ENCODE measurements at places on chromosomes 3 and 15.
A peak's percentile ranks its signal among the peaks of the same experiment; 100 is the strongest.

- no peak for DNase-seq
Measured at GRCh38 chr3:98812851-98813374, 49.8 kb downstream of the ST3GAL6 start.

DNA sequence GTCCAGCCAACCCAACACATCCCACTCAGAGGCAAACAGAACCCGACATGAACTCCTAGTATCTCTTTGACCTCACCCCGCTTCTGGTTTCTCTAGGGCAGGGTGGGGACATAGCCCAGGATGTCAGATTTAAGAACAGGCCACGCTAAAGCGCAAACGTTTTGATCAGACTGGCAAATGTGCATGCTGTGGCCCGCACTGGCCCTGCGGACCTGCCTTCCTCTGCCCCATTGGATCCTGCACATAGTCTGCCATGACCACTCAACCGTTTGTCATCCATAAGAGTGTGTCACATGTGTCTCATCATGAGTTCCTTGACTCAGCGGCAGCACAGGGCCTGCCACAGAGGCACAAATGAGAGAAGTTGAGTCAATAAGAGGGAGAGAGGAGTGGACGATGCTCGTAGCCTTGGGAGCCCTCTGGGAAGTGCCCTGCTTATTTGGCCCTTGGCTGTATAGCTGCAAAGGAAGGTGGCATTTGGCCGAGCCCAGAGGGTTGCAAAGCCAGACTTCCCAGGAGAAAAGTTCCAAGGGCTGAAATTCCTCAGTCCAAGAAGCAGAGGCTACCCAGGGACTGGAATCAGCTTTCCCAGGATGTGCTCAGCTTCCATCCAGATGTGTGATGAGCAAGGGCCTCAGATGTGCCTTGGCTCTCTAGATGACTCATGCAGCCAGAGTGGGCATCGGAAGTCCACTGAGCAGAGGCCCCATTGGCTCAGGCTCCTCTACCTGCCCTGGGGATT, 55.5 kb upstream of the SLCO2A1 start:
- no peak for DNase-seq

- DNase-seq: no peak
Measured at GRCh38 chr3:11045536-11045935, 53.0 kb downstream of the SLC6A1 start.

DNA sequence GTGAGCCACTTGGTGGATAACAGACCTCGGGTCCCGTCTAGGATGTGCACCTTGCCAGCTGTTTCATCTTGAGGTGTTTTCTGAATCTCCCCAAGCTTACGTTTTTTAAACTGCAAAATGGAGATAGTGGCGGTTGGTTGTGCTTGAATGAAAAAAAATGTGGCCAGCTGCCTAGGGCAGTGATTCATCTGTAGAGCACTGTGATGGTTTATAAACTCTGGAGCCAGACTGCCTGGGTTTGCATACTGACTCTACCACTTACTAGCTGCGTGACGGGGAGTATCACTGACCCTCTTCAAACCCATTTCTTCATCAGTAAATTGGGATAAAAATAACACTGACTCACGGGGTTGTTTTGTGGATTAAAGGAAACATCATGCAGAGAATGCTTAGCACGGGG, 159.1 kb downstream of the CHL1 start:
- DNase-seq: no peak

GRCh38 chr3:24315356-24315755, 179.3 kb downstream of the THRB start:
- DNase-seq: no peak

- DNase-seq: peak; percentile 89
Measured at GRCh38 chr15:52679232-52680040, at the start of gene ATOSA. ATOSA (minus strand) TSS chr15:52679388; CDS start chr15:52678021, 1,367 bp downstream.

GRCh38 chr3:172537507-172538158, 14.4 kb upstream of the TNFSF10 start:
- DNase-seq: no peak

DNA sequence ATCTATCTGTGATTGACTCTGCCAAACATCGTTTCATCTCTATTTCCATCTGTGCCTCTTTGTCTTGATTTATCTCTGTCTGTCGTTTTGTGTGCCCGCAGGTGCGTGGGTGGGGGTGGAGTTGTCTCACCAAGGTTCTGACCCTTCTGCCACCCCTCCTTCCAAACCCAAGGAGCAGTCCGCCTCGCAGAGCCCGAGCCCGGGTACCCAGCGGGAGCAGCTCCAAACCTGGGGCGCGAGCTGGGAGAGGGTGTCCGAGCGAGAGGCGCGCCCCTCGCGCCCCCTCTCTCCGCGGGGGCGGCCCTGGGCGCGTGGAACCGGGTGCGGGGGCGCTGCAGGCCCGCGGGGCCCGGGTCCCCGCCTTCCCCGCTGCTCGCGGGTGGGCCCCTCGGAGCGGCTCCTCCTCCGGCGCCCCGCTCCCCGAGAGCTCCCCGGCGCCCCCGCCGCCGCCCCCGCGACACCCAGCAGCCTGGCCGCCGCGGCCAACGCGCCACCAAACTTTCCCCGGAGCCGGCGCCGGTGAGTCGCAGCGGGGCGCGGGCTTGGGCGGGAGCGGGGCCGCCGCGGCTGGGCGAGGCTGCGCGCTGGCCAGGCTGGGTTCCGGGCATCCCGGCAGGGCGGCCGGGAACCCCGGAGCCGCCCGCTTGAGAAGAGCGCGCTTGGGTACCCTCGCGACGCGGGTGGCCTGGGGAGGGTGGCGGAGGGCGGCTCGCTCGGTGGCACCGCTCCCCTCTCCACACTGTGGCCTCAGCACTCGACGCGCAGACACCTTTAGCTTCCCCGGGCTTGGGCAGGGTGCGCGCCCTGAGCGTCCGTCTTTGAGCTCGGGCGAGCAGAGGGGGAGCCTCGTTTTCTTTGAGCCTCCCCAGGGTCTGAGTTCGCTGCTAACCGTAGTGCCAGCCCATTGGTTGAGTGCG, at the start of gene HRH1:
Gene HRH1 (plus strand): TSS at position 458 of the 917 bp plus-strand sequence. CDS start 104,545 bp downstream, outside the sequence.
- DNase-seq: no peak

DNA sequence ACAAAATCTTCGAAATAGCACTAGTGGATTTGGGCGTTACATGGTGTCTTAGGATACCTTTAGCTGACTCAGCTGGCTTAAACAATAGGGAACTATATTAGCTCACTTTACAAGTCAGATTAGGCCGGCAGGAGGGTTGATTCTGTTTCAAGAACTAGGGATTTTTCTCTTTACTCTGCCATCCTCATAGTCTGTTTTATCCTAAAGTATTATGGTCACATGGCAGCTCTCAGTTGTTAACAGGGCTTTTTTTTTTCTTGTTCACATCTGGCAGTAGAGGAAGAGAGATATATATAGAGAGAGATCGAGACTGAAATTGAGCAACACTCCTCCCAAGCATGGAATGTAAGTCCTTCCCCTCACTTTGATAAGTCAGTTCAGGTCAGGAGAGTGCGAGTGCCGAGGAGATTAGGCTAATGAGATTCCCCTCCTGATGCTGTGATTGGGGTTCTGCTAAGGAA, 32.9 kb downstream of the CHP1 start:
- DNase-seq: no peak

DNA sequence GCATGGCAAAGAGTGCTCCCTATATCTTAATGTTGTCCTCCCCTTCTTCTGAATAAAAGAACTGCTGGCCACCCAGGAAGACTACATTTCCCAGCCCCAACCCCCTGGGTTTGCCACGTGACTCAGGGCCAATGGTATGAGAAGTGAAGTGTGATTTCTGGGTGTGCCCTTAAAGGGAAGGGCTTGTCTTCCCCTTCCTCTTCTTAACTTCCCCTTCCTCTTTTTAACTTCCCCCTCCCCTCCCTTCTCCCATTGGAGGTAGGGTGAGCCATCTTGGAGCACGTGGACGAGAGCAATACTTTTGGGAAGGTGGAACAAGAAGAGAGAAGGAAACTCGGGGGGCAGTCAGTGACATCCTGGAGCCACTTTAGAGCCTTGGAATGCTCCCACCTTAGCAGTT, 6.8 kb upstream of the KBTBD12 start:
- DNase-seq: no peak

DNA sequence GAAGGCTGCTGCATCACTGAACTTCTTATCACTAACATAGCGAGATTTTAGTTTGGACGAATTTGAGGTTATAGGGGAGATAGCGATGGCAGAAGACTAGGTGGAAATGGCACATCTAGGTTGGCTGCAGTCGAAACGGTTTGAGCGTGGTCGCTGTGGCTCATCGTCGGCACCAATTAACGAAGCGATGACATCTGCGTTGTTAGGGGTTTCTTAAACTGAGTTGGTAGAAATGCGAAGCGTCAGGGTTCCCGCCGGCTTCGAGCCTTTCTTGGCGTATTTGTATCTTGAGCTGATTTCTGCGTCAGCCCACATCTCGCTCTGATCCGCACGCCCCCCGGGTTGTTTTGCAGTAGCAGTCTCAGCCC, 319 bp downstream of the LNP1 start:
- peak; percentile 32 for DNase-seq

DNA sequence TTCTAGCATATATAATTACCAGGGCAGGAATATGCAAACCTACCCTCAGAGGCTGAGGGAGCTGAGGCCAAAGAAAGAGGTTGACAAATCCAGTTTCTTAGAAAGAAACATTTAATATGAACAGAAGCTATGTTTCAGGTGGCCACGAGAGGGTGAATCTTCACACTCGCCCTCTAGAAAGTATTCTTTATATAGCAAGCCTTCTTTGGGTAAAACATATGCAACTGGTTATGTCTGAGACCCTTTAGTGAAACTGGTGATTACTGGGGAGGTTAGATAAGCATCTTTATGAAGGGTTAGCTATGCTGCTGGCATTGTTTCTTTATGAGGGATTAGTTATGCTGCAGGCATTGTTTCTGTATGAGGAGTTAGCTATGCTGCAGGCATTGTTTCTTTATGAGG, 50.7 kb upstream of the GOLGA6L2 start:
- DNase-seq: no peak

DNA sequence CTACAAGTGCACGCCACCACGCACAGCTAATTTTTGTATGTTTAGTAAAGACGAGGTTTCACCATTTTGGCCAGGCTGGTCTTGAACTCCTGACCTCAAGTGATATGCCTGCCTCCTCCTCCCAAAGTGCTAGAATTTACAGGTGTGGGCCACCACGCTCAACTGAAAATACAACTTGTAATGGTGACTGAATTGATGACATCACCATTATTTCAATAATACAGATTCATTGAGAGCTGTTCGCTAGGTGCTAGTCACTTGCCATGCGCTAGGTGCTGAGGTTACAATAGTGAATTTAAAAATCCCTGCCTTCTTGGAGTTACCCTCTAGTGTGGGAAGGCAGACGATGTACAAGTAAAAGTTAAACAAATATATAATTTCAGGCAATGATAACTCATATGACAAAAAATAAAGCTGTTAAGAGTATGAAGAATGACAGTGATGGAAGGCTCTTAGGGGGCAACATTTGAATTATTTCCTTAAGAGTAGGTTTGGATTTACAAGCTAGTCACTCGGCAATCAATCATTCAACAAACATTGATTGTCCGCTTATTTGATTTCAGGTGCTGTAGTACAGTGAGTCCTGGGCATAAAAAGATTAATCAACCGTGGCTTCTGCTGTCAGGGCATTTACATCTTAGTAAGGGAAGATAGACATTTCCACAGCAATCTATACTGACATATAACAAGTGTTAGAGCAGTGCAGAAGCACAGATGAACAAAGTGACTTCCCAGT, 9.1 kb upstream of the PPARG start:
- no peak for DNase-seq

DNA sequence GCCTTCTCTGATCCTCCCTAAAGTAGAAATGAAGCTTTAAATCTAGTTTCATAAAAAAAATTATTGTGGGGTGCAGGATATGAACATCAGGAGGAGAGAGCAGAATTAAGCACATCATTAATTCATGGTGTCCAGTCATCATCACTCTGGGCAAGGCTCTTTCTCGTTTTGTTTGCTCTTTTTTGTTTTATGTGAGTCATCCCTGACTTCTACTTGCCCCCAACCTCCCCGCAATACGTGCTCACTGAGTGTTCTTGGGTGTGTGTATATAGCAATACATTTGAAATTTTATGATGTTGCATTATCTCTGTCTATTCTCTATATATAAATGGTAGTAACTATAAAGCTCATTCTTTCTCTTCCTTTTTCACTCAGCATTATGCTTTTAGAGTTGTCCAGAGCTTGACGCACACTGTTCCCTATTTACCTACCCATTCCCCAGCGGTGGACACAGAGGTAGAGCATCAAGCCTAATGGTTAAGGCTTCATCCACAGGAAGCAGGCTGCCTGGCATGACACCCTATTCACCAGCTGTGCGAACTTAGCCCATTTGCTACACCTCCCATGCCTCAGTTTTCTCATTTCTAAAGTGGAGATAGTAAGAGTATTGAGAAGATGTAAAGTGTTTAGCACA, 72.3 kb downstream of the CD200R1L start:
- DNase-seq: peak; percentile 14

GRCh38 chr3:53375019-53375418, 27.7 kb upstream of the DCP1A start:
- peak; percentile 4 for DNase-seq

DNA sequence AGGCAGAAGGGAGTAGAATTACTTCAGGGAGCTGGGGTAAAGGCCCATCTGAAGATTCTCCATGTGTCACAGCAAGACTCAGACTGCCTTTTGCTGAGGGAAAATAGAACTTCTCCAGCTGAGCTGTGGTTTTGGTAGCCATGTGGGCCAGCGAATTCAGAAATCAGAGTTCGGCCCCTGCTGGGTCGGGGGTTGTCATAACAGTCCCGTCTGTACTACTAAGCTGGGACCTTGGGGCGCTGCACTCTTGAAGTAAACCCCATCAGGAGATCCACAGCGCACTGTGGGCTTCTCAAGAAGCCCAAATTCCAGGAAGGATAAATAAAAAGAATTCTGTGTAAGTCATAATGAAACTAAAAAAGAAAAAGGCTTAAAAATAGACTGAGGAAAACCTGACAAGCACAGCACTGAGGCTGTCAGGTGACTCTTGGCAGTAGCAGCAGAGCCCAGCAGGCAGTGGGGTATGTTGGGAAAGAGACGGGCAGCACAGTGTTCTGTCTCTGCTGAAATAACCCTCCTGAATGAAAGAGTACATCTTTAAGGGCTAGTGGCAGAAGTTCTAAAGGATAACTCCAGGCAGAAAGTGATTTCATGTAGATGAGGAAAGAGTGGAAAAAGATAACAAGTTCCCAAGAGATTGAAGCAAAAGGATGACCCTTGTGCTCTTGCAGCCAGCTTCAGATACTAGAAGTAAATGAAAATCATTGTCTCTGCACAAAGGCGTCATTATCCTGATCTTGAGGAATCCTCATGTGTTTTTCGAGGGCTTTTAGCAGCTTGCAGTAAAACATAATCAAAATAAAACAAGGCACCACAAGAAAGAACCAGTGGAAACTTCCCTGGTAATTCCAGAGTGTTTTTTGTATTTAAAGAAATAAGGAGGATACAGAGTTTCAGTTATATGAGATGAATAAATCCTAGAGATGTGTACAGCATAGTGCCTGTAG, 74.5 kb downstream of the RAB7A start:
- no peak for DNase-seq
